Spinal cord (tissue), 10 donors: ENCODE measurements at places on chromosomes 12 and 14.

- no peak for DNase-seq
Measured at GRCh38 chr14:72664651-72665050, 229.2 kb downstream of the DPF3 start.

- DNase-seq, result no peak
Measured at GRCh38 chr14:103138301-103139131, 15.3 kb downstream of the TNFAIP2 start.

DNA sequence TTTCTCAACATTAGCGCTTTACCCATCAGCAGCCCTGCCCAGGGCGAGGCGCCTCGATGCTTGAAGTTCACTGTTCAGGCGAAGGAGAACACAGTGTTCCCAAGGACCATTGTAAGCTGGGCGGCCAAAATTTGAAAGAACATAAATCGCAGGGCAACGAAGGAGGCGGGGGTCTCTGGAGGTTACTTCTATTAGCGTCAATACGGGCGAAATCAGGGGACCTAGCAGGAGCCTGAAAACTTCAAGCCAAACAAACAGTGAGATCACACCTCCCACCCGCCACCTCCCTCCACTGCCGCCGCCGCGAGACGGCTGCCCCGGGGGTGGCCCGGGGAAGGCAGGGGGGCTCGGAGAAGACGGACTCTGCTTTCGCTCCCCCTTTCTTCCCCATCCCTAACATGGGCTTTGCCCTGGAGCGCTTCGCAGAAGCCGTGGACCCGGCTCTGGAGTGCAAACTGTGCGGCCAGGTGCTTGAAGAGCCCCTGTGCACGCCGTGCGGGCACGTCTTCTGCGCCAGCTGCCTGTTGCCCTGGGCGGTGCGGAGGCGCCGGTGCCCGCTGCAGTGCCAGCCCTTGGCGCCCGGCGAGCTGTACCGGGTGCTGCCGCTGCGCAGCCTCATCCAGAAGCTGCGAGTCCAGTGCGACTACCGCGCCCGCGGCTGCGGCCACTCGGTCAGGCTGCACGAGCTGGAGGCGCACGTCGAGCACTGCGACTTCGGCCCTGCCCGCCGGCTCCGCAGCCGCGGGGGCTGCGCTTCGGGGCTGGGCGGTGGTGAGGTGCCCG lies at the start of gene PDZRN4:
Gene PDZRN4, plus strand, starts transcription at position 263 of the 783 bp plus-strand sequence.
- DNase-seq, result no peak

DNA sequence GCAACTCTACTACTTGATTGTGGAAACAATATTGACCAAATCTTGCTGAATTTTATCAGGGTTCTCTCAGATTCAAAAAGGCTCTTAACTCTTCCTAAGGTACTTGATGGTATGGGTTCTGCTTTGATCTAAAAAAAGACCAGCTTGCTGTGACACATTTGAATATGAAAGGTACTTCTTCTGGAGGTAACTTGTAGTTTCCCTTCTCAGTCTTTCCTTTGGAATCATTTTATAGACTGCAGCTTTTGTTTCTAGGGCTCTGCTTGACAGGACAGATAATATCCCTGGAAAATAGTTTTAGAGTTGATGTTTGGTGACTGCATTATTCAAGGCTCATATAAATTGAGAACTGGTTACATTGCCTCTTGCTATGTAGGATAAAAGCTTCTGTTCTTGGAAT lies 251.9 kb downstream of the FUT8 start:
- no peak for DNase-seq

DNA sequence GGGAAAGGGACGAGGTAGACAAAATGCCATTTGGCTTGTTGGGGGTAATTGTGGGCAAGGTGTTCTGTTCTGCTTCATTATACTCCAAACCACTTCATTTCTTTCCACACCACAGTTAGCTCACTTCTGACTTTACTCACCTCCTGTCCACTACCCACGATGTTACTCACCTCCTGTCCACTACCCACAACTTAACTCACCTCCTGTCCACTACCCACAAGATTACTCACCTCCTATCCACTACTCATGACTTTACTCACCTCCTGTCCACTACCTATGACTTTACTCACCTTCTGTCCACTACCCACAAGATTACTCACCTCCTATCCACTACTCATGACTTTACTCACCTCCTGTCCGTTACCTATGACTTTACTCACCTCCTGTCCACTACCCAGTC lies 10.1 kb upstream of the TWF1 start:
- DNase-seq, result no peak
